ENCODE measurements at places on chromosomes 3 and 15.

- no peak for DNase-seq
Measured at GRCh38 chr3:192170659-192171058, 556.7 kb downstream of the FGF12 start.

DNA sequence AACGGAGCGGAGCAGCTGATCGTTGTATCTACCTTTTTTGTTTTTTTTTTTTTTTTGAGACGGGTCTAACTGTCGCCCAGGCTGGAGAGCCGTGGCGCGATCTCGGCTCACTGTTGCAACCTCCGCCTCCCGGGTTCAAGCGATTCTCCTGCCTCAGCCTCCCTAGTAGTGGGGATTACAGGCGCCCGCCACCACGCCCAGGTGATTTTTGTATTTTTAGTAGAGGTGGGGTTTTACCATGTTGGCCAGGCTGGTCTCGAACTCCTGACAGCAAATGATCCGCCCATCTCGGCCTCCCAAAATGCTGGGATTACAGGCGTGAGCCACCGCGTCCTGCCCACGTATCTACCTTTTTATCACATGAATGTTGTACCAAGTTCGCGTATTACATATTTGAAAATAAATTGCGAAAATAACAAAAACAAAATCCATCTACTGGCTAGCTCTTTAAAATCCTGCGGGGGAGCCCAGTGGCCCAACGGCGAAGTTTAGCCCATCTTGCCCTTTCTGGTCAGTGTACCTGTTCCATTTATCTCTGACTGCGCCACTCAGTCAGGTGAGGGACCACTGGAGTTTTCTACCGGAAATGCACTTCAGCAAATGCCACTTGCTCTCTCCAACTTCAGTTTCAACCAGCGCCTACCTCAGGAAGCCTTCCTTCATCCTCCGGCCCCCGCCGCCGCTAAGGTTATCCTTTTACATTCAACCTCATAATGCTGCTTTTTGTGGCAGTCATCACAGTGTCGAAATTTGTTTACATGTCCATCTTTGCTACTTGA is 1.2 kb upstream of the EIF3J start:
- DNase-seq, result no peak

- DNase-seq, result no peak
Measured at GRCh38 chr15:46450810-46451182, 816.0 kb downstream of the SQOR start.

DNA sequence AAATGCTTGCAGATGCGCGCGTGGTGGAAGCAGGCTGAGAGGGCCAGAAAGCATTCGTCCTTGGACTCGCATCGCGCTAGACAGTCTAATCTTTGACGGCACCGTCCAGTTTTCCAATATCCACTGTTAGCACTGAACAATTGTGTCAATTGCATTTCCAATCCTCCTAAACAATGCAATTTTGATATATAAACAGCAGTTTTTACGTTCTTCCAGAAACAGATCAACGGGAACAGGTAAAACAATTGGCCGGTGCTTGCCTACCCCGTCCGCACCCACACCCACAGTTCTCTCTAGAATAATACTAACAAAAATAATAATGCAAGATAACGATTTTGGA is 17.2 kb downstream of the CPN2 start:
- no peak for DNase-seq

- no peak for DNase-seq
Measured at GRCh38 chr3:136698361-136698760, 53.8 kb downstream of the STAG1 start.
